Stimulated activated effector memory CD8-positive, alpha-beta T cell treated with anti-CD3 and anti-CD28 coated beads, Interleukin-12 subunit alpha, Interleukin-12 subunit beta, amount 100 ng/mL, for 72 hours (primary cell): ENCODE measurements at places on chromosomes 7 and 10.
A peak's percentile ranks its signal among the peaks of the same experiment; 100 is the strongest.

GRCh38 chr10:77416311-77417135 is 221.1 kb downstream of the KCNMA1 start:
- no peak for DNase-seq

GRCh38 chr10:89981891-89982290 is 280.5 kb downstream of the KIF20B start:
- no peak for DNase-seq

DNA sequence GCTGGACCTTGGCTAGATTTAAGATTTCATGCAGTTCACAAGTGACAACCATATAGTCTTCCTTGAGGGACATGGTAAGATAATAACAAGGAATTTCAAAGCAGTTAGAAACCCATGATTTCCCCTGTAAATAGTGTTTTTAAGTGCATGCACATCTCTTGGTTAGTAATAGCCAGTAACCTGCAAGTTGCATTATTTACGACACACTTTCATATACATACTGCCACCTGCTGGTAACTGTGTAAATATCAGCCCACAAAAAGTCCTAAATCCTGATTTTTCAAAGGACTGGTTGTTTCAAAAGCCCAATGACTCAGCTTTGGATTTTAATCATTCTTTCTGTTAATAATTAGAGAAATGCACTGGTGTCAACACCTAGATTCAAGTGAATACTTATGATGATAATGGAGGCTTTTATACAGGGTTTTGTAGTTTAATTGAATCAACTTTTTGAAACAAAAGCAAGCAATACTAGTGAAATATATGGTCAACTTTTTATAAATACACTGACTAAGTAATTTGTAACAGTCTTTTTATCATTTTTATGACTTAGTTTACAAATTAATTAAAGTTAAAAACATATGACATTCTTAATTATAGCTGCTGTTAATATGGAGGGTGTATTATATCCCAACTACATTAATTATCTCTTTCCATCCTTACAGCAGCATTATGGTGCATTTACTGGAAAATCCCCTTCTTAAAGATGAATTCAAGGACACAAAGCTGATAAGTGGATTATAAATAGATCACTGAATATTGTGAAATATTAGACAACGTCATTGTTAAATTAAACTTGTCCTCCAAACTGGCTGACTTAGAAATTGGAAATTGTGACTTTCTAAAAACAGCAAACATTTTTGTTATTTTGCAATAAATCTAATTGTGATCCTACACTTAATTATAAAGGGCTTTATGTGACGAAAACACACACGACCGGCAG is 367.7 kb upstream of the SEMA3D start:
- no peak for DNase-seq

- no peak for DNase-seq
Observed at GRCh38 chr7:83271212-83272099, 108.8 kb upstream of the PCLO start.

GRCh38 chr10:373526-374309 is 238.5 kb downstream of the ZMYND11 start:
- DNase-seq: no peak

DNA sequence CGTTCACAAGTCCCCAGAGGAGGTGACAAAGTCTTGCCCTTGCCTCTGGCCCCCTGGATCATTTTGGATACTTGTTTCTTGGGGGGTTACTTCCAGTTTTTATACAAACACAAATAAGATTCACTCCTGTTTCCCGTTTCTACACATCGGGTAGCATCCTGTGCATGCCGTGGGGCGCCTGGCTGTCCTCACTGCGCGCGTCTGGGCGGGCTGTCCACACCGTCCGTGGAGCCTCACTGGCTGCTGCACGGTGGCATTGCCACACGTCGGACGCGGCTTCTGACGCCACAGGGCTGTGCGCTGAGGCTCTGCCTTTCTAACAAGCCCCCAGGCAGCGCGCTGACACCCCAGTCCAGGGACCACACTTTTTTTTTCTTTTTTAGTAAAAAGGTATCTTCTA is 18.4 kb downstream of the BNIP3 start:
- DNase-seq: no peak

GRCh38 chr10:17606547-17607040 is 10.6 kb downstream of the HACD1 start:
- no peak for DNase-seq

- DNase-seq: no peak
Observed at GRCh38 chr7:148104136-148104716, 486.3 kb upstream of the C7orf33 start.

- DNase-seq: no peak
Observed at GRCh38 chr10:5698062-5698461, 13.4 kb downstream of the TASOR2 start.

- DNase-seq: no peak
Observed at GRCh38 chr10:13946209-13946460, 359.4 kb downstream of the PRPF18 start.

- DNase-seq: no peak
Observed at GRCh38 chr7:18962031-18962430, 155.4 kb downstream of the TWIST1 start.

DNA sequence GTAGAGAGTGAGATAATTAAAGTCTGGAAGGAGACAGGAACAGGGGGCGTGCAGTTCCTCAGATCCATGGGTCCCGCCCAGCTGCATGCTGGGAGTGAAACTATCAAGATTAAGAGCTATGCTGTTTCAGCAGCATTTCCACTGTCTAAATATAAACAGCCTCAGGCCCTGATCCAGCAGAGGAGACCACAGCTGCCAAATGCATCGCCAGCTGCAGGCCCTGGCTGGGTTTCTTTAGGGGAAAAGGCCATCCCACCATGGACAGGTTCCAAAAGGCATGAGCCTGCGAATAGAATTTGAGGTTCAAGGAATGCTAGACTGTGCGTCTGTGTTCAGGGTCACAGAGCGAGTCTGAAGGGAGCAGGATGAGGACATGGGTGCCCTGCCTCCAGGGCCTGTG is 411.4 kb downstream of the PAXIP1 start:
- no peak for DNase-seq

- DNase-seq: no peak
Observed at GRCh38 chr10:78178940-78179339, 145.3 kb downstream of the RPS24 start.

DNA sequence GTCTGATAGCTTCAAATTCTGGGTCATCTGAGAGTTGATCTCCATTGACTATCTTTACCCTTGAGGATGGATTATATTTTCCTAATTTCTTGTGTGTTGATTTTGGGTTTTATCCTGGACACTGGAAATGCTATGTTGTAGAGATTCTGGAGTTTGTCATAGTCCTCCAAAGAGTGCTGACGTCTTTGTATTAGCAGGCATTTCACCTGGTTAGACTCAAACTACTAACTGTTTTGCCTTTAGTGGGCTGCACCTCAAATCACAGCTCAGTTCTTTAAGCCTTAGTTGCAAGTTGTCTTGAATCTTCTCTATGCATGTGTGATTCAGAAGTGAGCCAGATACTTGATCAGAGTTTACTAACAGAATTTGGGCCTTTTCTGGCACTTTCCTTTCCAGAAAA is 264.3 kb downstream of the RPS24 start:
- DNase-seq: no peak

- no peak for DNase-seq
Observed at GRCh38 chr7:135447748-135448147, 62.2 kb downstream of the CNOT4 start.

- DNase-seq: no peak
Observed at GRCh38 chr10:49441488-49442476, 45.9 kb upstream of the DRGX start.

DNA sequence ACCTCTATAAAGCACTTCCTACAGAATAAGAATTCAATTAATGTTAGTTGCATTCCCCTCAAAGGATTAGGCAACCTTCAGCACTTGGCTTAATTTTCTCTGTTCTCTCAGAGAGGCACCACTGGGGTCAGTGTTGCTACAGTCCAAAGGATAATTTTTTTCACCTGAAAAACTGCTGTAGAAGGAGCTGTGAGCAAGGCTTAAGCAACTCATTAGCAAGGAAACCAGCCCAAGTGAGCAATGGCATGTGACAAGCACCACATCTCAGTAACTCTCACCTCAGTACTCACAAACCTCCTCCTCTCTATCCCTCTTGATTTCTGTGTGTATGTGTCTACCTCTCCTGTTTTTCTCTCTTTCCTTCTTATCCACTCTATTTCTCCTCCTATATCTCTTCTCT is 55.9 kb downstream of the DGKI start:
- DNase-seq: no peak

- no peak for DNase-seq
Observed at GRCh38 chr10:5492929-5493576, 6.3 kb downstream of the CALML5 start.

DNA sequence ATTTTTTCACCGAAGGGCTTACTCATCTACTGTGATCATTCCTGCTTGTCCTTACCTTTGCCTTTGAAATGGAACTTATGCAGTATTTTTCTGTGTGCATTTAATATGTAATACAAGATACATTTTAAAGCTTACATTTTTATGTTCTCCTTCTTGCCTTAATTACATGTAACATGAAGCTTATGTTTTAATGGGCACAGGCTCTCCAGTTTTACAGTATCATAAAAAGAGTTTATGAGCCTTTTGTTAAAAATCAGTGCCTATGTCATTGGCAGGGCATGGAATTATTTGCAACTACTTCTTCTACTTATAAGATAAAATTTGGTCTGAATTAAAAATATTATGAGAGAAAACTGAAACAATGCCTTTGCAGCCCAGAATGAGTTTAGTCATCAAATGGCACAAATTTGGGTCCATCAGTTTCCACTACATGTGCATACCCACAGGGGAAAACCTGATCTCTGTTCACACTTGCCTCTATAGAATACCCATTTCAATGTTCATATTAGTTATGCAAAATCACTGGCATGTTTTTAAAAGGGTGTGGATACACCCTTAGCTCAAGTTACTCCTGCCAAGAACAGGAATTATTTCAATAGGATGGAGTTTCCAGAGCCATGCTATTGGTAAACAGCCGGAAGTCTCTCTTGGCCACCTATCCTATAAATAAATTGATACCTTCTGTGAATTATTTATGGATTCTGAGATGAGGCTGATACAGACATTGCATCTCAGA is 27.9 kb upstream of the WNT16 start:
- DNase-seq: no peak

DNA sequence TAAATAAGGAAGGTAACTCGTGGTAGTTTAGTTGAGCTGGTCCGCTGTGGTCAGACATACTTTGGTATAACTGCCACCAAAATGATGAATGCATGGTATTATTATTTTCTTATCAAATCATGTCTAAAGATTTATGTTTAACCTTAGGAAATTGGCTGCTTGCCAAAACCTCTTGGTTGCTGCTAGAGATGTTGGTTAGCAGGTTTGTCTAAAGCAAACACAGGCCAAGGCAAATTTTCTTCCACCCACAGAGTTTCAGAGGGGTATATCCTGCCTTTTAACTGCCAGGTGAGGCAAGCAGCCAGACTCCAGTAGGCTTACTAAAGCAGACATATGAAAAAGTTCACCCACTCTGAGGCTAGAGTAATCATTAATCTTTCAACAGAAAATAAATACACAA is 101.4 kb downstream of the SEMA3E start:
- no peak for DNase-seq

DNA sequence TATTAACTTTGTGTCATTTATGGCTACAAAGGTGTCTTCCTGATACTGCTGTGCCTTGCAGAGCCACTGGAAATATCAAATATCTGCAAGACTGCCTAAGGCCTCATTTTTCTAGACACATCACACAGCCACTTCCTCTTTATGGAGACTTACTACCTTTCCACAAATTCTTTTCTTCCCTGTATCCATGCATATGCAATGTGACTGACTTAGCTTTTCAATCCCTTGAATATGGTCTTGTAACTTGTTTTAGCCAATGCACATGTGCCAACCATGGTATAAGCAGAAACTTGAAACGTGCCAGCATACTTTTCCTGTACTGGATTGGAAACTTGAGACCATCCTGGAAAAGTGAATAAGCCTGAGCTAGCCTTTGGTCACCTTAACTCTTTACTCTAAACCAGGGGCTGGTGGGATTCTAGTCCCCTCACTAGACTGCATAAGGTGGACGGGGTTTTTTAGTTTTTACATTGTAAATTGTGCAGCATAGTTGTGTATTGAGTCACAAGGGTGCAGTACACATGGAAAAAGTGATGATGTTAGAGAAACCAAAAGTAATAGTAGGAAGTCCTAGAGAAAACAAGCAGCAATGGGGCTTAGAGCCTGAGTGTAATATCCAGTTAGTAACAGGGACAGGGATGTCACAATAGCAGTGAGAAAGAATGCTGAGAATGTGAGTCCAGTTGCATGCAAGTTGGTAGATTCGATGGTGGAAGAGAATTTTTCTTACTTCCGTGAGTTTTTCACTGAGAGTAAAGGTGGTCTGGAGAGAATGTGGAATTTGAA is 879.5 kb downstream of the SORCS1 start:
- no peak for DNase-seq

DNA sequence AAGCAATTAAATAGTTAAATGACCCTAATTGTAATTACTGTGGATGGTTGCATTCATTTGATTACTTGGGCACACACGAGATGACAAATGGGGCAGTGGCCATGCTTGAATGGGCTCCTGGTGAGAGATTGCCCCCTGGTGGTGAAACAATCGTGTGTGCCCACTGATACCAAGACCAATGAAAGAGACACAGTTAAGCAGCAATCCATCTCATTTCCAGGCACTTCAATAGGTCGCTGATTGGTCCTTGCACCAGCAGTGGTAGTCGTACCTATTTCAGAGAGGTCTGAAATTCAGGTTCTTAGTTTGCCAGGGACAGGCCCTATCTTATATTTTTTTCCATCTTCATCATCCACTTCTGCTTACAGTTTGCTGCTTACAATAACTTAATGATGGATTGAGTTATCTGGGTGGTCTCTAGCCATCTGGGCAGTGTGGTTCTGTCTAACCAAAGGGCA is 8.3 kb downstream of the PCBD1 start:
- peak; percentile 65 for DNase-seq

GRCh38 chr10:44183667-44184632 is 200.9 kb downstream of the CXCL12 start:
- DNase-seq: no peak

DNA sequence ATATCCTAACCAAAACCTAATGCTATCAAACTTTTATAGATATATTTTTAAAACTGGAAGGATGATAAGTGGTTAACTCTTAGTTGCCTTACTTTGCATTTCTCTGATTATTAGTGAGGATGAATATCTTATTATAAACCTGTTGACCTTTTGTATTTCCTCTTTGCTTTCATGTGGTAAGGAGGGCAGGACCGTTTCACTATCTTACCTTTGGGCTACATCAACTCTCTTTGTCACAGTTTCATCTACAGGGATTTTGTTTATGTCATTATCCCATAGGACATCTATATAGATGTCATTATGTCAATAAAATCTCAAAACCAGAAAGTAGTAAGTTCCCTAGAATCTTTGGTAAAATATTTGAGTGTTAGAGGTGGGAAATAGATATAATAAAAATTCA is 219.3 kb downstream of the THSD7A start:
- no peak for DNase-seq

- no peak for DNase-seq
Observed at GRCh38 chr7:101614939-101615302, 14.2 kb downstream of the MYL10 start.

DNA sequence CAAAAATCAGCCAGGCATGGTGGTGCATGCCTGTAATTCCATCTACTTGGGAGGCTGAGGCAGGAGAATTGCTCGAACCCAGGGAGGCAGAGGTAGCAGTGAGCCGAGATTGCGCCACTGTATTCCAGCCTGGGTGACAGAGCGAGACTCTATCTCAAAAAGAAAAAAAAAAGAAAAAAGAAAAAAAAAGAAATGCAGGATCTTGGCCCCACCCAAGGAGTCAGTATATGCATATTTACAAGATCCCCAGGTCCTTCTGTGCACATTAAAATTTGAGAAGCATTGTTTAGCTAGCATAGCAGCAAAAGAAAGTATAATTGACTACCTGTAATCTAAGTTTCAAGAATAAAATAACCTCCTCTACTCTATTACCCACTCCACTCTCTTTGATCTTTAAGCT is 15.8 kb downstream of the PIK3AP1 start:
- no peak for DNase-seq
